T-helper 17 cell (primary cell): ENCODE measurements at places on chromosomes 2 and 18.

DNA sequence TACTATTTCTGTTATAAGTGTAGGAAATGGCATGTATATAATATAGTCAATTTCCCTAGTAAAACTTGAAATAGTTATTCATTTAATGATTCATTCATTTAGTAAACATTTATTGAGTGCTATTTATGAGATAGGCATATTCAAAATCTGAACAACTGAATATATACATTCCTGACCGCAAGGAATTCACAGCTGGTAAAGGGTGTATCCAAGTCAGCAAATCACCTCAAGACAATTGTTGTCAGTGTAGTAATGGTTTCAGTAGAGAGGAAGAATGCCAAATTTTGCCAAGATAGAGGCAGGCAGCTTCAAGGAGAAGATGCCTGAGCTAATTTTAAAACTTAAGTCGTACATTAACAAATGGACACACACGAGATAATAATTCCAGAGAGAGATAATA is 89.8 kb upstream of the CHST9 start:
- DNase-seq, result no peak

GRCh38 chr2:46924608-46925007 is 9.0 kb upstream of the MCFD2 start:
- no peak for DNase-seq

DNA sequence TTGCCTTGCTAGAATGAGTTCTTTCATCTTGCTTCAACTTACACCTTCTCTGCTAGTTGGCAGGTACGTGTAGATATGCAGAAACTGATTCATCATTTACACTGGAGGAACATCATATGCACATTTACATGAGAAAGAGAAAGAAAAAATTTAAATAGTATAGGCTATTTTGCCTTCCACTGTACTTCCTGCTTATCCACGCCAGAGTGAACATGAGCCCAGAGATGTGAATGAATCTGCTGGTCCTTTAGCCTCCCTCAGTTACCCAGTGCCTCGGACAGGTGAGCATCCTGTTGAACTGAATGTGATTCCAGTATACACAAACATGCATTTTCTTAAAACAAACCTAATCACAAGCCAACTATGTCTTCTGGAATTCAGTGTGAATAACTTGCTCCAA is 83.6 kb downstream of the SESTD1 start:
- no peak for DNase-seq

- DNase-seq, result no peak
Measured at GRCh38 chr2:155062250-155062921, 363.9 kb downstream of the KCNJ3 start.

DNA sequence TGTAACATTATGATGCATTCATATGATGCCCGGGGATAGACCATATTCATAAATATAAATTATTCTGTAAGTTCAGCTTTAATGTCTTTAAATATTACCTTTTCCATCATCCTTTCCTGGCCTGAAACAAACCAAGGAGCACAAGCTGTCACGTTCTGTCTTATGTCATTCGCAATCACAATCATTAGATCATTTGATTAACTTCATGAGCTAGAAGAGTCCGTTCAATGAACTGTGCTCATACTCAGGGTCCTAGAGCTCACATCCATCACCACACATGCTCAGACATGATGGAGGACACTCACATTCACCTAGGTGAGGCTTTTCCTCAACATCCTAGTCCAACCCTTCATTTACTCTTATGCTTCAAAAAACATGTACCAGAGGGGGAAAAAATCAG is 599.0 kb upstream of the ID2 start:
- DNase-seq, result no peak

DNA sequence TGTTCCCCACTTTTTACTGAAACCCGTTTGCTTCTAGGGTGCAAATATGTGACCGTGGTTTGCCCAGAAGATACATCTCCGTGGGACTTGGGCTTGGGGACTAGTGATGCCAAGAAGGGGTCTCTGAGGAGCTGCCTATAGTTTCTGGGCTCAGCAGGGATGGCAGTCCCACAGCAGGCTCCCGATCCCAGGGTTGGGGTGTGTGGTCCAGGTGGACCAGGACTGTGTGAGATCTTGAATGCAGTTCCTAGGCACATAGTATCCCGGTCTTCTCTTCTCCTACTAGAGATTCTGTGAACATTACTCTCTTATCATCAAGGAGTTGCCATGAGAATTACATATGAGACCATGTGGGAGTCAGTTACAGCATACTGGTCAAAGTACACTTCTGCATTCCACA is 435.8 kb upstream of the SPRED2 start:
- no peak for DNase-seq

GRCh38 chr2:135494503-135494902 is 36.5 kb downstream of the ZRANB3 start:
- DNase-seq, result no peak

GRCh38 chr2:231533777-231534125 is 3.5 kb upstream of the NMUR1 start:
- no peak for DNase-seq

- no peak for DNase-seq
Measured at GRCh38 chr2:24330161-24330560, 30.2 kb downstream of the ITSN2 start.

DNA sequence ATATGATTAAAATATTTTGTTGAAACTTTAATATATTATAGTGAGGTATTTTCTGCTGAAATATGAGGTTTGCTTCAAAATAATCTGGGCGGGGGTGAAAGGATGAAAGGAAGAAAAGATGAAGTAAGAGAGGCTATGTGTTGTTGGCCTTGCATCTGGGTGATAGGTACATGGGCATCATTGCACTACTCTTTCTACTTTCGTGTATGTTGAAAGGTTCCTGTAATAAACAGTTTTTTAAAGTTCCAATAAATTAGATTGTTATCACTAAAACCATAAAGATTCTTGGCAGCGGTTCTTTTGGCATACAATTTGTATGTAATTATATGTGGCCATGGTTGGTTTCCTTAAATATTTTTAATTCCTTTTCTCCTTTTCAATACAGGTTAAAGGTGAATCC is 23.6 kb upstream of the MSH2 start:
- no peak for DNase-seq

DNA sequence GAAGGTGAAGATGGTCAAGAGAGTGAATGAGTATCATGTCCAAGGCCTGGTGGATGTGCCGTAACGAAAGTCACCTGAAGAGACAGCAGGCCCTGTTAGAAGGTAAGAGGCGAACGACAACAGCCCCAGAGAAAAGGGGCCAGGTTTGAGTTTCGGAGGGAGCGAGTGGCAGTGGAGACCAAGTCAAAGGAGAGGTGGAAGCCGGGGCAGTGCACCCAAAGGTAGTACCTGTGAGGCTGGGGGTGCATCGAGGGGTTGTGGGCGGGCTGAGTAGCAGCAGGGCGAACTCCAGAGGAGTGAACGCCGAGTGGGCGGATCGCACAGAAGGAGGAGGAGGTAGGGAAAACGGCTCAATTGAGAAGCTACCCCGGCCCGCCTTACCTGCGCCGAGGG is 358 bp downstream of the USP37 start:
- DNase-seq, result peak; percentile 55

DNA sequence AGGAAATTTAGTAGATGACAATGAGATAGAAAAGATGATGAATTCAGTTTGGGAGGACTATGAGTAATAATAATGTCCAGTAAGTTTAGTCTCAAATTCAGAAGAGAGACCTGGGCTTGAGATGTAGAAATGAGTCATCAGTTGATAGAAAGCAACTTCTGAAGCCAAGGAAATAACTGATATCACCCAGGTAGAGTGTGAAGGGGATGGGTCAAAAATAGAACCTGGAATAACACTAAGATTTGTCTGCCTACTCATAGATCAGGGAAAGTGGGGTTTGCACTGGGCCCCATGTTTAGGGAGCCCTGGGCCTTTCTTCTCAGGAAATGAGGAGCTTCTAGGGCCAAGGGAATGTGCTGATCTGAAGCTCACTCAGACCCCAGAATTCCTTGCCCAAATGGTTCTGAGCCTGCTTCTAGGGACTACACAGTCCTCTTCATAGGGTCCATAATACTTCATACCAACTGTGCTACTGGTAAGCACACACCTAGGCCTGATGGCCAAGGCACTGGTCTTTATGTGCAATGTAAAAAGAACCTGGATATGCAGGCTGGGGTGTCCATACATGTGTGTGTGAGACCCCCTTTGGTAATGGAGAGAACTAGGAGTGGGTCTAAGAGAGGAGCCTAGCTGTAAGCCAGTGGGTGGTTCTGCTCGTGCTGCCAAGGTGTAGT is 141.2 kb downstream of the IKZF2 start:
- no peak for DNase-seq

DNA sequence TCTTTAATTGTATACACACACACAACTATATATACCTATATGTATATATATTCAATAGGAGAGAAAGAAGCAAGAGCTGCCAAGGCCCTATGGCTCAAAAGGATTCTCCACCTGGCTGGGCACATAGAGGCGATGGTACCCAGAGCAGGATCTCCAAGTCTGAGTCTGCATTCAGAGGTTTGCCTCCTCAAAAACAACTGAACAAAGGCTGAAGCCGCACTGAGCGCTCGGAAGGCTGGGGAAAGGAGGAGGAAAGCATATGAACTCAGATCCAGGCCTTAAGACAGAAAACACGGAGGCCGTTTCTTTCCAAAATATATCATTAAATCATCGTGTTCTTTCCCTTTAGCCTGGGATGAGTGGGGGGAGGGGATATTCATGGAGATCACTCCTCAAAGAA is 3.6 kb downstream of the HOXD12 start:
- DNase-seq, result no peak

GRCh38 chr2:168147830-168148794 is 99.3 kb downstream of the STK39 start:
- no peak for DNase-seq

DNA sequence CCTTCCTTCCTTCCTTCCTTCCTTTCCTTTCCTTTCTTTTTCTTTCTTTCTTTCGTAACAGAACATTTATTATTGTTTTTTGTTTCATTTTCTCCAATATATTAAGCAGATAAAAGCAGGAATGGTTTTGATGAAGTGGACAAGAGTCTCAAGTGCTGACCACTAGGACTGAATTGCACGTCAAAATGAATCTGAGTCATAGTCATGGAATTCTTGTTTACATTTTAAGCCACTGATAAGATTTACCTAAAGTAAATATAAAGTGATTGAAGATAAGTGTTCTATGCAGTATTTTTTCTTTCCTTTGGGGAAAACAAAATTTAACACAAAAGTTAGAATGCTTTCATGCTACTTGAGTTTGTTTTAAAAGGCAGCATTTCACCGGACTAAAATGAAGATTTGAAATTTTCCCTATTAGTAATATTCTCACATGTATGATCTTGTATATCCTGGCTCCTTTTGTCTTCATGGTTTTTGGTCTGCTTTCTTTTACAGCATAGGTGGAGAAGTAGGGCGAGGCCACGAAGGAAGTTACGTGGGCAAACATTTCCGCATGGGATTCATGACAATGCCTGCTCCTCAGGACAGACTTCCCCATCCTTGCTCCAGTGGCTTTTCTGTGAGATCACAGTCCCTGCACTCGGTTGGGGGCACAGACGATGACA is 113.5 kb downstream of the NYAP2 start:
- no peak for DNase-seq

GRCh38 chr18:70072678-70073077 is 125.0 kb upstream of the CD226 start:
- DNase-seq, result no peak

- DNase-seq, result no peak
Measured at GRCh38 chr2:223046470-223047040, 5.4 kb upstream of the KCNE4 start.
